ENCODE measurements at places on chromosomes 5 and 9. TPM values are rescaled to one million over a fixed set of nuclear protein-coding genes. Genes with fewer than 3 reads are reported as not detected.

GRCh38 chr5:143862271-143862670 lies 50.3 kb downstream of the HMHB1 start:
- DNase-seq = no peak
- H3K36me3 ChIP-seq = no peaks in the 10 kb centered on the region
- no peaks in the 10 kb centered on the region for H3K27me3 ChIP-seq
- no peak overlapping the region for H3K27ac ChIP-seq
- no peak overlapping the region for H3K4me3 ChIP-seq

DNA sequence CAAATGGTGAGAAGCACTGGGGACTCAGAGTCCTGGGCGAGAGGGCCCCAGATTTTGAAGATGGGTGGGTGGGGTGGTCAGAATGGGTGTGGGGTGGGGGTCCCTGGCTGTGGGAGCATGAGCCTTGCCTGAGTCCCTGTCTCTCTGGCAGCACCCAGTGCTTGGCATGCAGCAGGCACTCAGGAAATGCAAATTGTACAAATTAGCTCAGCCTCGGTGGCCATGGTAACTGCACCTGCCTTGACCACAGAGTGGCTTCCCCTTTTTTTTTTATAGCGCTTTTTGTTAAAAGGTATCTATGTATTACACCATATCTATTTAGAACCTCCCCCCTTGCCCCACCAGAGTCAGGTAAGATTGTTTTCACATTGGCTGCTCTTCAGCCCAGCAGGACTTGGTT lies 19.2 kb upstream of the PITX1 start:
- no peaks in the 10 kb centered on the region for H3K36me3 ChIP-seq
- no peak for DNase-seq
- H3K4me3 ChIP-seq = no peak overlapping the region
- no peaks in the 10 kb centered on the region for H3K4me1 ChIP-seq

Gene HDHD3
- 105 TPM for total RNA-seq

DNA sequence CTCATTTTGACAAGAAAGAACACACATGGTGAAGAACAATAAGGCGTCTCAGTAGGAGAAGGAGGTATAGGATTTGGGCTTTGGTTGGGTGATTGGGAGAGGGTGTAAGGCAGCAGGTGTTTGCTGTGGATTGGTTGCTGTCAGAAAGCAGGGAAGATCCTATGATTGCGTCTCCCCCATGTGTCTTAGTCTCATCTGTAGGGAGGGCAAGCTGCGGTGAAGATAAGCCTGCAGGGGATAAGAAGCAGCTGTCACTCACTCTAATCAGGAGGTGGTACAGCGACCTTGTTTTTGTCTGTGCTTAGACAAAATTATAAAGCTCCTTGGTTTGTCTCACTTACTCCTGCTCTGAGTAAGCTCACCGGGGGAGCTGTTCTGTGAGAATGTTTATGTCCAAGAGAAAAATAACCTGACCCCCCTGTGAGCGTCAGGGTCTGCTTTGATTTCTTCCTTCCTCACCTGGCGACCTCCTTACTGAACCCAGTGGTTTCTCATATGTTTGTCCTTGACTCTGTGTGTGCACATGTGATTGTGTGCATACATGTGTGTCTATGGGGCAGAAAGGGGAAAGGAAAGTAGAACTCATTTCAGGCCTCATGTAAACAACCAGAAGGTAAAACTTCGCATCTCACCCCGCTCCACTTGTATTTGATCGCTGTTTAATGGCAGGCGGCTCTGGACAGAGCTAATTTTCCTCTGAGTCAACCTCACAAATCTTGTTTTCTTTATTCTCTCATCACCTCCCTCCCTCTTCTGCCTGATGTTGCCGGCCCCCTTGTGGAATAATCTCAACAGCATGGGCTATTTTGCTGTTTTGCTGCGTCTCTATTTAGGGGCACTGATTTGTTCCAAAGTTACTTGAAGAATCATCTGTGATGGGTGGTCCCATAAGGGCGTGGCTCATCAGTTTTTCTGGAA lies 105.6 kb downstream of the TENT4A start:
- no peak overlapping the region for H3K27ac ChIP-seq
- peaks cover 4% of the 10 kb centered on the region for H3K4me1 ChIP-seq
- no peaks in the 10 kb centered on the region for H3K36me3 ChIP-seq
- no peak for DNase-seq
- no peaks in the 10 kb centered on the region for H3K27me3 ChIP-seq

Gene PRDM12
- total RNA-seq = not detected

DNA sequence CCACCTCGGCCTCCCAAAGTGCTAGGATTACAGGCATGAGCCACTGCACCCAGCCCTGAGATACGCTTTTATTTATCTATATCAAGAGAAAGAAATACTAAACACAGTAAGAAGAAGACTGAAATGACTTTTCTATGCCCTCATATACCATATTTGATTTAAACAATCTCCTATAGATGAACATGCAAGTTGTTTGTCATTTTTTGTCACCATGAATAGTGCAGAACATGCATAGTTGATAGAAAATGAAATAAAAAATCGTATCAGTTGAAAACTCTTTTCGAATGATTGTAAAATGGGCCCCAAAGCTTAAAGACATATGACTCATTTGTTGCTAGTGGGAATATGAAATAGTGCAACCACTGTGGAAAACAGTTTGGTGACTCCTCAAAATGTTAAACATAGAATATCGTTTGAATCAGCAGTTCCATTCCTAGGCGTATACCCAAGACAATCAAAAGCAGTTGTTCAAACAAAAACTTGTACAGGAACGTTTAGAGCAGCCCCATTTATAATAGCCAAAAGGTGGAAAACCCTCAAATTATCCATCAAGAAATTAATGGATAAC lies 61.4 kb upstream of the ANKH start:
- H3K4me1 ChIP-seq = no peaks in the 10 kb centered on the region
- H3K27ac ChIP-seq = no peak overlapping the region
- no peaks in the 10 kb centered on the region for H3K27me3 ChIP-seq
- no peak for DNase-seq
- no peak overlapping the region for H3K4me3 ChIP-seq

Measured in stomach (tissue), 19 donors.